ENCODE measurements at places on chromosomes 5 and 9.

DNA sequence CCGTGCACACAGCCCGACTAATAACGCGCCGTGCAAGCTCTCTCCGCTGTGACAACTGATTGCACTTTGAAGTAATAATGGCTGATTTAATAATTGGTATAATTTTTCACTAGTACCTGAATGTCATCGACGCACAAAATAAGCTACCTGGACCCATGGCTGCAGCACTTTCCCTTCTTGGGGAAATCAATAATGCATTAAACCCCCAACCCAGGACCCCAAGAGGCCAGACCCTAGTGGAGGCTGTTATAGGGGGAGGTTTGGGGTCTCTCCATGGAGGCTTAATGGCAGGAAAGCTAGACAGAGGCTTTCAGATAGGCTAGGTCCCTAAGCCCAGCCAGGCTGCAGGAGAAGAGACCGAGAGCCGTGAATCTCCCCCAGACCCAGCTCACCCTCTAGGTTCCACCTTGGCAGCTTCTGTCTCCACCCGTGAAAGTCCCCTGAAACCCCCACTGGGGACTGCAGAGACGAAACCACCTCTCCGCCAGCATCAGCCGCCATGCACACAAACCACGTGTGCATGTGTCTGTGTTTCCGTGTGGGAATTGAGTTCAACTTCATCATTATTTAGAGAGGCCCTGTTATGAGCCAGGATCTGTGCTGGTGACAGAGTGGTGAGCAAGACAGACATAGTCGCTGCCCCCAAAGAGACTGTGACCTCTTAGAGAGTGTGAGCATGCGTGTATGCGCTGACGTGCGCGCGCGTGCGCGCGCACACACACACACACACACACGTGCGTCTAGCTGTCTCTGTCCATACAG lies 168.6 kb upstream of the MVB12B start:
- DNase-seq, result no peak

- DNase-seq, result no peak
Measured at GRCh38 chr9:134707031-134707680, 65.6 kb downstream of the COL5A1 start.

GRCh38 chr5:159786901-159787691 lies 129.2 kb upstream of the ADRA1B start:
- no peak for DNase-seq

GRCh38 chr9:73006986-73007385 lies 54.1 kb upstream of the ALDH1A1 start:
- no peak for DNase-seq

DNA sequence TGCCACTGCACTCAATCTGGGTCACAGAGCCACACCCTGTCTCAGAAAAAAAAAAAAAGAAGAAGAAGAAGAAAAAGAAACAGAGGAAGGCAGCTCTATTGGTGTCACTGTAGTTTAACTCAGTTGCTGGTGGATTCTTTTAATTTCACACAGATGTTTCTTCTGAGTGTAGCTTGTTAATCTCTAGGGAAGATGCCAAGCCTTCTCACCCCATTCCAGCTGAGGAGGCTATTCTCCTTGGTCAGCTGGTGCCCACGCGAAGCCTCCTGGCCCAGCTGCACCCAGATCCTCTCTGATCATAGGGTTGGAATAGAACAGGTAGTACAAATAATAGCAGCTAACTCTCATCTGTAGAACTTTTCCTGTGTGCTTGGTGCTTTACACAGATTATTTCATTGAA lies 113.8 kb upstream of the SPRY4 start:
- no peak for DNase-seq

DNA sequence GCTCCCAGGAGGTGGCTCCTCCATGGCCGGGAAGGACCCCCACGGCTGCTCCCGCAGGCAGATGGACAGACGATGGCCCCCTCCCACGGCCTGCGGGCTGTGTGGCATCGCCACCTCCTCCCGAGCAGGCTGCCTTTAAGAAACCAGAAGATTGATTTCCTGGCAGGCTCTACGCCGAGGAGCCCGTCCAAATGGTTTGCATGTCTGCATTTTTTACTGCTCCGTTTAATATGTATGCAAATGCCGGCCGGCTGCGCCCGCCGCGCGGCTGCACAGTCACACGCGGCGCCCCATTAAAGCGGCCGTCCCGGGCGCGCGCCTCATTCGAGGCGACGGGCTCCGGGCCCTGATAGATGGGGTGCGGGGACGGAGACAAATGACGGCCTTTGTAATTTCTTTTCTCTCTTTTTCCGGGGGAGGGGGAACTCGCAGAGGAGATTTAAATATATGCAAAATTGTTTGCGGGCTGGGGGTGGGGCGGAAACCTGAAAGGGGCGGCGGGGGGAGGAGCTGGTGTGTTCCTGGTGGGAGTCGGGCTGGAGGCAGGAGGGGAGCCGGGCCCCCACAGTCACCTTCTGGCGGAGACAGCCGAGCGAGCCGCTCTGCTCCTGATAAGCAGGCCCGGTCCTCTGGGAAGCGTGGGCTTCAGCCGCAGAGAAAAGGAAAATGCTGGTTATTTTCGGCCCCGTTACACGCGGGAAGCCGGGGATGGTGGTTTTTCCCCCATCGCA lies 158.7 kb upstream of the IER5L start:
- DNase-seq, result no peak

Measured in NCI-H1417 treated with DMSO at 0.1 percent for 48 hours (cell line).